ENCODE measurements at places on chromosomes 7 and 10. TPM values are rescaled to one million over a fixed set of nuclear protein-coding genes. Genes with fewer than 3 reads are reported as not detected.

The CCDC3 gene
- total RNA-seq, result 0.93 TPM

The GET4 gene
- total RNA-seq, result 59.8 TPM

The ALOX5 gene
- total RNA-seq, result 0.29 TPM

The LIPF gene
- total RNA-seq, result not detected

The H2BK1 gene
- not detected for total RNA-seq

The NOC3L gene
- 20.1 TPM for total RNA-seq

The PRPS1L1 gene
- not detected for total RNA-seq

The GNGT1 gene
- not detected for total RNA-seq

The SNX10 gene
- total RNA-seq, result 5.0 TPM

Measured in A549 treated with Hydrocortisone at 1 μM for 4 hours (cell line).